ENCODE measurements at places on chromosomes 2 and 18. TPM values are rescaled to one million over a fixed set of nuclear protein-coding genes. Genes with fewer than 3 reads are reported as not detected.
A peak's percentile ranks its signal among the peaks of the same experiment; 100 is the strongest.

DNA sequence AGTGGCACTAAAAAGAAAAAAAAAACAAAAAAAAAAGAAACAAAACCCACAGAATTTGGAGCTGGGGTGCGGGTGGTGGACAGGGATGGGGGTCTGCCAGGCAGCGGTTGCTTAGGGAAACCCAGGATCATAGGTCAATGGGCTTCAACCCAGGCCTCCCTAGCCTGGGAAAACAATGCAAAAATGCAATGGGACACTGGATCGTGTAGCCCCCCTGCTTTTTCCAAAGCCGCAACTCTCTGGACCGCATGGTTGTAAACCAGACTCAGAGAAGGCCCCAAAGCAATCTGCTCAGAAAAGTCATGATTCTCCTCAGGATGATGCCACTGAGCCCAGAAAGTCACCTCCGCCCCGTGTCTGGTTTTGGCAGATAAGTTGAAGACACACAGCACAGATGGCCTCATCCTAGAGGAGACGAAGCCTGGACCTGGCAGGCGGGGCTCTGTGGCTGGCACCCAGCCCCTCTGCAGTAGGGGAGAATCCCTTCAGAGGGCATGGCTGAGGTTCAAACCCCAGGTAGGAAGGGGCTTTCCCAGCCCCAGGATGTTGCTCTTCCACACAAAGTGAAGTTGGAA lies 5.1 kb downstream of the DLX2 start:
- no peaks in the 10 kb centered on the region for H3K36me3 ChIP-seq
- DNase-seq: no peak
- H3K27ac ChIP-seq: no peak overlapping the region
- peaks cover 7% of the 10 kb centered on the region for H3K27me3 ChIP-seq

- no peaks in the 10 kb centered on the region for H3K36me3 ChIP-seq
- no peak for DNase-seq
- no peak overlapping the region for H3K4me3 ChIP-seq
- no peaks in the 10 kb centered on the region for H3K27me3 ChIP-seq
- H3K27ac ChIP-seq: no peak overlapping the region
Observed at GRCh38 chr2:104092886-104093285, 761.0 kb upstream of the POU3F3 start.

GRCh38 chr2:43051338-43051737 lies 175.1 kb downstream of the ZFP36L2 start:
- H3K4me1 ChIP-seq: peaks cover 24% of the 10 kb centered on the region
- H3K36me3 ChIP-seq: no peaks in the 10 kb centered on the region
- H3K4me3 ChIP-seq: no peak overlapping the region
- DNase-seq: no peak
- H3K27me3 ChIP-seq: no peaks in the 10 kb centered on the region

GRCh38 chr18:5600378-5601071 lies 56.7 kb upstream of the EPB41L3 start:
- H3K36me3 ChIP-seq: no peaks in the 10 kb centered on the region
- H3K27me3 ChIP-seq: peaks cover 3% of the 10 kb centered on the region

- no peaks in the 10 kb centered on the region for H3K36me3 ChIP-seq
- H3K4me3 ChIP-seq: no peak overlapping the region
- no peak for DNase-seq
- no peaks in the 10 kb centered on the region for H3K27me3 ChIP-seq
Observed at GRCh38 chr2:220469201-220469600, 841.8 kb downstream of the SLC4A3 start.

The TUBB8B gene
- total RNA-seq: not detected

- no peaks in the 10 kb centered on the region for H3K4me1 ChIP-seq
- no peaks in the 10 kb centered on the region for H3K27me3 ChIP-seq
- DNase-seq: peak; percentile 50
- peaks cover 26% of the 10 kb centered on the region for H3K36me3 ChIP-seq
- no peak overlapping the region for H3K27ac ChIP-seq
Observed at GRCh38 chr18:26017929-26018328, 72.5 kb downstream of the SS18 start.

GRCh38 chr2:126431136-126431535 lies 224.8 kb upstream of the GYPC start:
- H3K27me3 ChIP-seq: no peaks in the 10 kb centered on the region
- H3K4me1 ChIP-seq: no peaks in the 10 kb centered on the region
- no peak overlapping the region for H3K27ac ChIP-seq
- no peaks in the 10 kb centered on the region for H3K36me3 ChIP-seq

GRCh38 chr2:186183406-186183805 lies 302.7 kb upstream of the ZC3H15 start:
- no peak overlapping the region for H3K4me3 ChIP-seq
- no peak for DNase-seq
- H3K27me3 ChIP-seq: no peaks in the 10 kb centered on the region
- no peaks in the 10 kb centered on the region for H3K4me1 ChIP-seq

The CXCR4 gene
- total RNA-seq: 23.6 TPM

DNA sequence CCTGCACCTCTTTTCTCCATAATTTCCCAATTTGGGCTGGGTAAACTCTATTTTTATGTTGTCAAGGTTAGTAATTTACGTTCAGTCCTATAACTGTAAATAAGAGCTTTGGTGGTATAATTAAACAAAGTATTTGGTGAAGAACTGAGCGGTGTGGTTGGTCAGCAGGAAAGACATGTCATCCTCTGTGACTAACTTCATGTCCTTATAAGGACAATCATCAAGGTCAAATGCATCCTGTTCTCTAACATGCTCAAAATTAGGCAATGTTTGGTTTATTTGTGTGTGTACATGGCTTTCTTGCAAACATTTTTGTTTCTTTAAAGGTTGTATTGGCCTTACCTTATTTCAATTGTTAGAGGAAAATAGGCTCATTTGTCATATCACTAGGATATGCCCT lies 121.5 kb upstream of the NABP1 start:
- H3K4me3 ChIP-seq: no peak overlapping the region
- no peaks in the 10 kb centered on the region for H3K4me1 ChIP-seq
- DNase-seq: no peak
- no peaks in the 10 kb centered on the region for H3K36me3 ChIP-seq
- no peaks in the 10 kb centered on the region for H3K27me3 ChIP-seq
- no peak overlapping the region for H3K27ac ChIP-seq

- H3K4me3 ChIP-seq: peak overlapping the region; percentile 100
- no peaks in the 10 kb centered on the region for H3K27me3 ChIP-seq
- peak; percentile 29 for DNase-seq
- peak overlapping the region; percentile 99 for H3K27ac ChIP-seq
Observed at GRCh38 chr18:46174342-46175041, 70.3 kb downstream of the HAUS1 start.

GRCh38 chr2:71667256-71668182 lies 214.2 kb downstream of the DYSF start:
- no peaks in the 10 kb centered on the region for H3K27me3 ChIP-seq
- H3K4me1 ChIP-seq: no peaks in the 10 kb centered on the region
- H3K4me3 ChIP-seq: no peak overlapping the region

- H3K36me3 ChIP-seq: no peaks in the 10 kb centered on the region
- H3K27ac ChIP-seq: no peak overlapping the region
- no peak overlapping the region for H3K4me3 ChIP-seq
Observed at GRCh38 chr18:73511771-73512503, 635.7 kb downstream of the FBXO15 start.

The ARHGAP15 gene
- total RNA-seq: 74.3 TPM

- peaks cover 62% of the 10 kb centered on the region for H3K36me3 ChIP-seq
- peaks cover 5% of the 10 kb centered on the region for H3K4me1 ChIP-seq
Observed at GRCh38 chr2:85648619-85649018, 19.4 kb downstream of the SFTPB start.

DNA sequence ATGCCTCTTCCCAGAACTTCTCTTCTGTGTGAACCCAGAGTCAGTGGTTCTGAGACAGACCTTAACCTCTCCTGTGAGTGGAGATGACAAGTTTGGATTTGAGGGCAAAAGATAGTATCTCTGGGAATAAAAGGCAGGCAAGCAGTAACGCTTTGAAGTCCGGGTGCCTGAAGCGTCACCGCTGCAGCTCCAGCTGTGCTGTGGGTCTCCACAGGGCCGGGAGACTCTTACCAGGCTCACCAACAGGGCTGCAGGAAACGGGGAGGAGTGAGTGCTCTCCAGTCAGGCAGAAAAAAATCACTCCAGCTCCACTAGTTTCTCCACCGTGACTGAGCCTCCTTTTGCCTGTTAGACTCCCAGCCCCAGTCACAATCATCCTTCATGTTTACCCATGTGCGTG lies 79.7 kb upstream of the MAP4K4 start:
- peaks cover 11% of the 10 kb centered on the region for H3K4me1 ChIP-seq
- no peak overlapping the region for H3K27ac ChIP-seq
- H3K4me3 ChIP-seq: no peak overlapping the region
- DNase-seq: peak; percentile 19
- H3K27me3 ChIP-seq: no peaks in the 10 kb centered on the region

DNA sequence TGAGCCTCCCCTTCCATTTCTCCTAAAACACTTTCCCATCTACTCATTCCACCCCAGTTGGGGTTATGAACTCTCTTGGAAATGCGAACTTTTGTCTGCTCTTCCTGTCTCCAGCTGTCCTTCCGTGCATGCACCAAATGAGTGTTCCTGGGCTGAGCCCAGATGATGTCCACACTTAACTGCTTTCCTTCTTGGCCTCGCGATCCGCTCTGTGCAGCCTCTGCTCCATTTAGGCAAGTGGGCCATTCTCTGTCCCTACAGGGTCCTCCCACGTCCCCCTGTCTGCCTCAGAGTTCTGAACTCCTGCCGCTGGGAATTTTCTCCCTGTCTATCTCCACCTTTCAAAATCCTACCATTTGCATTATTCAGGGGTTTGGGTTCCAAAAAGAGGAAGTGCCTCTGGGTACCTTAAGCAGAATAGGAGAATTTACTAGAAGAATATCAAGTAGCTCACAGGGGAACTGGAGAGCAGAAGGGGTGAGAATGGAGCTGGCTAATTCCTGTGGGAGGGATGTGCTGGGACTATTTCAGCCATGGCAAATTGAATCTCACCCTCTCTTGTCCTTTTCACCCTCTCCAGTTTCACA lies 4.7 kb upstream of the NCK2 start:
- H3K27ac ChIP-seq: no peak overlapping the region
- H3K4me1 ChIP-seq: peaks cover 14% of the 10 kb centered on the region
- no peak for DNase-seq
- no peak overlapping the region for H3K4me3 ChIP-seq

The CNGA3 gene
- 0.23 TPM for total RNA-seq

DNA sequence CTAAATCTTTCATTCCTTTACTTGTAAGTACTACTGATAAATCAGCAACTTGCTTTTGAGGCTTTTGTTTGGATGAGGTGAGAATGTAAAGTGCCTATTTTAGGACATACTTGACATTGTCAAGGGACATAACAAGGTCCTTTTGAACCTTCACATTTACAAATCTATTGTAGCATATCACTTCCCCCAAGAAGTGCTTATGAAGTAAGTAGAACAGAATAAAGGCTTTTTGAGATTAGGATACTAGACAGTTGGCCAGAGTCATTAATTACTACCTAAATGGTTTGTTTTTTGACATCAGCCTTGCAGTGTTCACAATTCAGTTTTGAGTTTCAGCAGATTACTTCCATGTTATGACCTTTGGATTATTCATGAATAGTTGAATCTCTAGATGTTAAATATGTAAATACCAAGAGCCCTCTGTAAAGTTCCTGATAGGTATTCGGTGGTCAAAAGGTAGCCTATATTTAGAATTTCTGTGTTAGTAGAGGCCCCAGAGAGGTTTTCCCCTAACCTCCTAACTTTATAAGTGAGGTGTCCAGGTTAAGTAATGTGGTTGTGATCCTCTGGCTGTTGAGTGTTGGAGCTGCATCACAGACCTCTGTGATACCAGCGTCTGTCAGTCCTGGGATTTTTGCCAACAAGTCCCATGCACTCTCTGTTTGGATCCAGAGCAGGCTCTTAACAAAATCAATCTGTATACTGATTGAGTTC lies 67.2 kb downstream of the LCLAT1 start:
- H3K4me3 ChIP-seq: no peak overlapping the region
- H3K4me1 ChIP-seq: peaks cover 30% of the 10 kb centered on the region
- peak; percentile 84 for DNase-seq
- H3K27me3 ChIP-seq: no peaks in the 10 kb centered on the region

- peak; percentile 19 for DNase-seq
- H3K36me3 ChIP-seq: no peaks in the 10 kb centered on the region
- no peaks in the 10 kb centered on the region for H3K4me1 ChIP-seq
- no peak overlapping the region for H3K4me3 ChIP-seq
- H3K27ac ChIP-seq: no peak overlapping the region
Observed at GRCh38 chr2:150887926-150888325, 373.7 kb downstream of the RBM43 start.

DNA sequence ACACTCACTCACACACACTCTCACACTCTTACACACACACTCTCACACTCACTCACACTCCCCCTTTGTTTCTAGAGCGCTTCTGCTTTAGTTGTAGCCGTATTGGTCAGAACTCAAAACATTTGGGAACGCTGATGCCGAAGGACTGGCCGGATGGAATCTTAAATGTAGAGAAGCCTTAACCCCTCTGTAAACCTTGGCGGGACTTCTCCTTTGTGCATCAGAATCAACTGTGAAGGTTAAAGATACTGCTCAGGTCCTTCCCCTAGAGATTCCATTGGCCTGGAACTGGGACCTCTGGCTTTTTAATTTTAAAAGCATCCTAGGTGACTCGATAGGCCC lies 18.3 kb downstream of the SH3BP4 start:
- H3K4me3 ChIP-seq: no peak overlapping the region
- H3K4me1 ChIP-seq: peaks cover 24% of the 10 kb centered on the region
- H3K27ac ChIP-seq: peak overlapping the region; percentile 20
- DNase-seq: no peak

- H3K36me3 ChIP-seq: no peaks in the 10 kb centered on the region
- H3K4me3 ChIP-seq: no peak overlapping the region
- no peaks in the 10 kb centered on the region for H3K4me1 ChIP-seq
- H3K27ac ChIP-seq: no peak overlapping the region
- DNase-seq: no peak
- H3K27me3 ChIP-seq: no peaks in the 10 kb centered on the region
Observed at GRCh38 chr2:14336759-14337382, 295.6 kb upstream of the LRATD1 start.

The PID1 gene
- total RNA-seq: 41.3 TPM

The BOD1L2 gene
- total RNA-seq: not detected

GRCh38 chr2:99697811-99698568 lies 208.2 kb upstream of the REV1 start:
- no peaks in the 10 kb centered on the region for H3K36me3 ChIP-seq
- no peak overlapping the region for H3K27ac ChIP-seq
- H3K4me1 ChIP-seq: peaks cover 5% of the 10 kb centered on the region
- no peaks in the 10 kb centered on the region for H3K27me3 ChIP-seq

GRCh38 chr2:12008425-12009061 lies 262.1 kb downstream of the LPIN1 start:
- H3K36me3 ChIP-seq: no peaks in the 10 kb centered on the region
- H3K27ac ChIP-seq: no peak overlapping the region
- no peak overlapping the region for H3K4me3 ChIP-seq
- DNase-seq: no peak
- H3K4me1 ChIP-seq: no peaks in the 10 kb centered on the region
- no peaks in the 10 kb centered on the region for H3K27me3 ChIP-seq

- H3K27me3 ChIP-seq: no peaks in the 10 kb centered on the region
- H3K27ac ChIP-seq: peak overlapping the region; percentile 90
- H3K4me3 ChIP-seq: peak overlapping the region; percentile 54
- peaks cover 3% of the 10 kb centered on the region for H3K4me1 ChIP-seq
- no peaks in the 10 kb centered on the region for H3K36me3 ChIP-seq
Observed at GRCh38 chr18:24271381-24272228, 126.0 kb downstream of the OSBPL1A start.

- H3K4me3 ChIP-seq: no peak overlapping the region
- no peak overlapping the region for H3K27ac ChIP-seq
- no peaks in the 10 kb centered on the region for H3K36me3 ChIP-seq
- no peaks in the 10 kb centered on the region for H3K27me3 ChIP-seq
Observed at GRCh38 chr2:36361396-36361795, 5.8 kb downstream of the CRIM1 start.

The RFTN2 gene
- total RNA-seq: 22.6 TPM

The GPR17 gene
- total RNA-seq: not detected

The OBSL1 gene
- total RNA-seq: 69.6 TPM

Measured in lung (tissue), 17 donors.